HepG2 (cell line): ENCODE measurements at places on chromosomes 6 and 20.

DNA sequence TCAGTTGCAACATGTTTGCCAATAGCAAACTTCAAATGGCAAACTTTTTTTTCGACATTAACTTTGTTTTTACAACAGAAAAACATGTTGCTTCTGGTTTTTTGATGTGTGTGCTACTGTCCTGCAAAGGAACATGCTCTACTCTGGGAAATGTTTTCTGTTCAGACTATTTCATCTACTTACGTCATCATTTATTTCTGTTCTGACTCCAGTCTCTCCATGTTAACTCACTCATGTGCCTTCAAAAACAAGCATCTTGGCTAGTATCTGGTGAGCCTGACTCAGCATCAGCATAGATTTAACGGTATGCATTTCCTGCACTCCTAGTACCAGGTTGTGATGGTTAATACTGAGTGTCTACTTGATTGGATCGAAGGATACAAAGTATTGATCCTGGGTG, 36.1 kb upstream of the MAP7 start:
- no peak for DNase-seq

DNA sequence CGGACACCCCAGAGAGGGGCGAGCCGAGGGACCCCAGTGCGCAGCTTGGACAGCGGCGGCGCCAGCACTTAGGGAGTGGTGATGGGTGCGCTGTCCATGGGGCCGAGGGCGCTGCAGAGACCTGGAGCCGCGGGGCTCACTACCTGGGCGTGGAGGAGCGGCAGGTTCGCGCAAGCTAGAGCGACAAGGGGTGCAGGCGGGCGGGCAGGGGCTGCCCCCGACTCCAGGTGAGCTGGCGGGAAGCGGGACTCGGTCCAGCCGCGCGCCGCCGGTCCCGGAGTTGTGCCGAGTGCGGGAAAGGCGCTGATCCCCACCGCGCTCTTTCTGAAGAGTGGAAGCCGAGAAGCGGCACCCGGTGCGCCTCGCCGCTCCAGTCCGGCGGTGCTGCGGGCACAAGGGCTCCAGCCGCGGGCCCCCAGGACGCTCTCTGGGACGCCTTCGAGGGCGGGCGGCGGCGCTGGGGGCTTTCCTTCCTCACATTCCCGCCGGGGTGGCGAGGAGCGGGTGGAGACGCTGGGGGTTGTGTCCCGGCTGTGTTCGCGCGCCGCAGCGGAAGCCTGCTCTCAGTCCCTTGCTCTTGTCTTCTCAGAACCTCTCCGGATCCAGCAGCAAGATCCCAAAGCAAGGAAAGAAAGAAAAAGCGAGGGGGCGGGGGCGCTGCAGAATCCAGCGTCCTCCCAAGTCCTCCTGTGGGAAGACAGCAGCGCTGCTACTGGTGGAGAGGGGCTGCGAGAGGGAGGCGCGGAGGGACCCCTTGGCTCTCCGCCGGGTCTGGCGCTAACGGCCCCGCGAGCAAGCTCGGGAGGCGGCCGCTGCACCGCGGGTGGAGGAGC, at the start of gene B3GAT2:
TSS of gene B3GAT2 (minus strand) at position 610 of the 833 bp plus-strand sequence. CDS start 631 bp downstream, outside the sequence.
- DNase-seq, result no peak

GRCh38 chr20:32578840-32579390, 6.2 kb downstream of the NOL4L start:
- no peak for DNase-seq

GRCh38 chr6:156402227-156402626, 375.0 kb upstream of the ARID1B start:
- DNase-seq, result no peak

DNA sequence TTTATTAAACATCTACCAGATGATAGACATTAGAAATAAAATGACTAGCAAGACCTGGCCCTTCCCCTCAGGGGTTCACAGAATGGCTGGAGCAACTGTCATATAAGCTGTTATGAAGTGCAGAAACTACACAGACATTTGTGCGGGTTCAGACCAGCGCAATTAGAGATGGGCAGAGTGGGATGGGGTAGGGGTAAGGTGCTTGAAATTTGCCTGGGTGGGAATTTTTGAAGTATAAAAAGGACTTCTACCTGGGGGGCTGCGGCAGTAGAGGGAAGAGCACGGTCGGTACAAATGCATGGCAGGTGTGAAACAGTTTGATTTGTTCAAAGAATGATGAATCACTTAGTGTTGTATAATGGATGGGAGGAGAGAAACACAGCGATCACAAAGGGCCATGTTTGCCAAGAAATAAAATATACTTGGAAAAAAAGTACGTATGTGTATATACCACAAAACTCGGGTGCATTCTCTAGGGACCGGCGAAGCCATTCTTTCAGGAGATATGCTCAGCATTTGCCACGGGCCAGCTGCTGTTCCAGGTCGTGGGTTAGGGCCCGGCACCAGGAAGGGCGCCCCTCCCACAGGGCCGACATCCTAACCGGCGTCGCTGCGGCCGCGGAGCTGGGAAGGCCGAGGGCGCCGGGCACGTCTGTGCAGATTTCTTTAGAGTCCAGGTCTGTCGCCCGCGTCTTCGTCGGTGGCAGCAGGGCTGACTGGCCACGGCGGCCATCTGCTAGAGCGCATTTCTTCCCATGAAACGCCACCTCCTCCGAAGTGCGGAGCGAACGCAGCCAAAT, 809 bp upstream of the NOL7 start:
- DNase-seq, result peak; percentile 38

GRCh38 chr20:53613748-53614147, 20.1 kb upstream of the ZNF217 start:
- DNase-seq, result no peak

GRCh38 chr6:32967151-32968091, 973 bp upstream of the BRD2 start:
- peak; percentile 87 for DNase-seq

DNA sequence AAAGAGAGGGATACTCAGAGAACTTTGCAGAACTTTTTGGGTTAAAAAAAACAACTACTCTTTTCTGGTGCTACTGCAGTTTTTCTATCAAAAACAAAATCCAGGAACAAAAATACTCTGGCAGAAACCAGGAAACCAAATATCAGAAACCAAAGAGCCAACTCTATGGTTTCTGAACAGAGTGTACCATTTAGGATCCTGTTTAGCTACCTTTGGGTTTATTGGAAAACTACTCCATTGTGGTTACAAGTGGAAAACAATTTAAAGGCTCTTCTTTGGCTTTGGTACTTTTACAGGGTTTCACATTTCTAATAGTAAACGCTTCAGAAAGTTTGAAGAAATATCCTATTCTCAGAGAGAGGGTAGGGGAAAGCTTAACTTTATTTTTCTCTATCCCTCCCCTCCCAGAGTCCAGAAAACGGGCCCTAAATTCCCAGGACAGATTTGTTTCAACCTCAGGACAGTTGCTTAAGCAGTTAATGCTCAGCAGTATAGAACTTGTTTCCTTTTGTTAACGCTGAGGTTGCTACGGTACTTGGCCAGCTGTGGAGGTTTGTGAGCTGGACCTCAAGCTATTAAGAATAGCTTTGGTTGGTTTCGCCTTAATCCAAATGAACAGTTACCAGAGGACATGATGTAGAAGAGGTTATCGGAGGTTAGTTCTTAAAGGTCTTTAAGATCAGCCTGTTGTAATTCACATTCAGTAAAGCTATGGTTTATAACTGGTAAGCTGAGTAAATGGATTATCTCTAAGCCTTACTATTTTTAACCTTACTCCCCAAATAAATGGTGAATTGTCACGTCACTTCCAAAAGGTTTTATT, 47.9 kb downstream of the FOXO3 start:
- no peak for DNase-seq

GRCh38 chr20:9211016-9211760, 142.3 kb downstream of the PLCB4 start:
- no peak for DNase-seq

DNA sequence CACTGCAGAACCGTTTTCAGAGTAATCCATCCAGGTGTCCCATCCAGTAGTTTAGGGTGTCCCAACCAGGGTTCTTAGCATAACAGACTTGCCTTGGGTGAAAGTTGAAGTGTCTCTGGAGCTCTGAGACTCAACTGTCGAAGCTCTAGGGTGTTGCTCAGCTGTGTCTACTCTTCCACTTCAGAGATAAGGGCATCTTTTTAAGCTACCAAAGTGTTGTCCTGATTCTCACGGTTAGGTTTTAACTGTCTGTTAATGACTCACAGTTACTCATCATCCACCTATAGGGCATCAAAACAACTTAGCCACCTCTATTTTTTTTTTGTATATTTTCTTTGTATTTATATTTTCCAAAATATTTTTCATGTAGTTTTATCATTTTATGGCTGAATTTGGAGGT, 36.9 kb upstream of the TBX18 start:
- DNase-seq, result no peak

GRCh38 chr20:50561379-50562078, 51.3 kb downstream of the PTPN1 start:
- DNase-seq, result no peak

- no peak for DNase-seq
Measured at GRCh38 chr6:148365041-148365440, 22.4 kb downstream of the SASH1 start.

DNA sequence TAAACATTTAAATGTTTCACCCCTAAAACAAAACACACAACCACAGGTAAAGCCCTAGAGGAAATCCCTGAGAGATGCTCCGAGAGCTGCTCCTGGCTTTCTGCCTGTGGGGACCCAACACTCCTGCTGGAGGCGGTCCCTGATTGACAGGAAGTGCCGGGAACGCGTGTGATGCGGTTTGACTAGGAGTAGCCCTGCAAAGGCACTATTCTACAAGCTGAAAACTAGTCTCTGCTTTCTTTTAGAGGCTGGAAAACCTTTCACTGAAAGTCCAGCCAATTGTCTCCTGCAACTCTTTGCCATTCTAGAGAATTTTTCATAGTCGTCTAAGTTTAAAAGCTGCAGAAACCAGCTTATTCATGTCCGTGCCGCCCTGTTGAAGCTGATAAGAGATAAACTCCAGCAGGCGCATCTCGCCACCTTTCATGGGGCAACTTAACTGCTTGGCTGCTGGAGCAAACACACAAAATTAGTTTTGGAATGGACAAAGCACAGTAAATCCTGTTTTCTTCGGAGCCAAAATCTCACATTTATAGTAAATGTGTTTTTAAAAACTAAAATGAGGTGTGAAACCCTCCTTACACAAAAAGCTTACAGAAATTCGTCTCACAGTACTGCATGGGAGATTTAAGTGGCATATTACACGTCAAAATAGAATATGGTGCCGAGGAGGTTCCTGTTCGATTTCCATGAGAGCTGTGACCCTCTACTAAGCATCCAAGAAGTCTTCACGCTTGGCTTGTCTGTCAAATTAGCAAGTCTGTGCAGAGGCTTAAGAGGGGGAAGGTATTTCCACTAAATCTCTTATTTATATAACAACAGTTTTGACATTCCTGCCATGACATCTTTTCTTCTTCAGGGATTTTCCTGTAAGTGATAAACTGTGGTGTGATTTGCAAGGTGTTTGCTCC, 46.9 kb downstream of the DACT2 start:
- peak; percentile 54 for DNase-seq

DNA sequence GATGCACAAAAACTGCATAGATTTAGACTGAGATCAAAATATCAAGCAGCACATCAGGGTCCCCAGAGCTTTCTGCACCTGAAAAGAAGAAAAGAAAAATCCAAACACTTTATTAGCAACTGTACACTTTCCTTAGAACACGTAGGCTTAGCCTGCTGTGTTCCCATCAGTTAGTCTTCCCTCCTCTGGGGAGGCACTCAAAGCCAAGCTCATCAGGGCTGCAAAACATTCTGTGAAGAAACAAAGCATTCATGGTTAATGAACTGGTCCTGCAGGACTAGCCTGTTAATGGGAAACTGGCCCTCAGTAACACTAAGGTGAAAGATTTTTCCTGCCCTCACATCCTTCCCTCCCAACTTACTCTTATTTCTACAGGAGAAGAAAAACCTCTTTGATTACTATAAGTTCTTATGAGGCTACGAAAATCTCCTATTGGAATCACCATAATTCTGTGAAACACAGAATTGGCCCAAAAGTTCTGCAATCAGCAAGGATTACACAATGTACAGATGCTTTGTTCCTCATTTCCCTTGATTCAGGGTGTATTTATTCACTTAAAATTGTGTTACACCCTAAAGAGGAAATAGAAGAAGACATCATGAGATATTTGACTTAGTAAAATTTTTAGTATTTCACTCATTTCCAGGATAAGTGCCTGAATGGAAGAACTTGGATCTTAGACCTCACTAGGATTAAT, 901.0 kb upstream of the MAP3K7 start:
- no peak for DNase-seq

GRCh38 chr6:347232-347631, 44.3 kb upstream of the IRF4 start:
- no peak for DNase-seq

- no peak for DNase-seq
Measured at GRCh38 chr6:25403150-25403549, 124.0 kb downstream of the CARMIL1 start.

DNA sequence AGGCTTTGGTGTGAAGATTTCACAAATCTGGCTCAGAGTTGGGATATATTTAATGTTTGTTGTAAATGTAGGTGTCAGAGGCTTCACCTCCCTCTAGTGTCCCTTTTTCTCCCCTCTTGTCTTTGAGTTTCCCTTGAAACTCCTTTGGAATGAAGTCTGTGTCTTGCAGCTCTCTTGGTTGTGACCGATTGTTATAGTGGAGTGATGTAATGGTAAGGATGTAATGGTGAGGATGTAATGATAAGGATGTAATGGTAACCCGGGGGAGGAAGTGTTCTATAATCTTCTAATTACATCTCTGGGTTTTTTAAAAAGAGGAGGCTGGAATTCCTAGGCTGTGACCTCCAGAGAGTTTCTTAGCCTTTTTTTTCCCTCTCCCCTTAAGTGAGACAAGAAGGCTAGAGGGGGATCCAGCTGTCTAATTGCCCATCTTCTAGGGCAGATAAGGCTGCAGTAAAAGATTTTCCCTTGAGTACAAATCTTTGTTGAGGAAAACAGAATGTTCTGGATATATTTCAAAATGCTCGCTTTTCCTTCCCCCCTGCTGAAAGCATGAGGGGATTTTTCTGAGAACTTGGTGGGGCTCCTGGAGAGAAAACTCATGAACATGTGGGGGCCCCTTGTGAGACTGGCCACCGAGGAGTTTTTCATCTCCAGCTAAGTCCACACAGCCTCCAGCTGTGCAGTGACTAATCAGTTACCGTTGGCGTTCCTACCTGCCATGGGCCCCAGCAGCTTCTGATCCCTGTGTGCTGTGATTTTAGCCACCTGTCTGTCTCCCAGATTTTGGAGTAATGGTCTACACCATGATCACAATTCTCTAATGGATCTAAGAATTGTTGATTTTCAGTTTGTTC, 156.7 kb upstream of the PMEPA1 start:
- no peak for DNase-seq

DNA sequence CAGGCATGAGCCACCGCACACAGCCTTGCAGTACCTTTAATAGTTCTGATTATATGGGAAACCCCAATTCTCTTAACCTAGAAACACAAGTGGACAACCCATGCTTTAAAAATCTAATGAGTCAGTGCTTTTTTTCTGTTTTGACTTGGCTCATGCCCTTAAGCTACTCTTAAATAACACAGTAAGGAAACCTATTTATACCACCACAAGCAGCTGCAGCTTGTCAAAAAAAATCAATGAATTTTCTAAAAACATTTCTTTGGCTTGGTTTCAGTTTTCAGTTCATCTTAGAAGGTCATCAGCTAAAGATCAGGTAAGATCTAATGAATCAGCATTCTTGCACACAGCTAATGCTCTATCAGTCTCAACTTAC, 124.1 kb upstream of the DST start:
- no peak for DNase-seq
